Tibial nerve (tissue), 4 donors: ENCODE measurements at places on chromosomes 1 and 21. TPM values are rescaled to one million over a fixed set of nuclear protein-coding genes. Genes with fewer than 3 reads are reported as not detected.

DNA sequence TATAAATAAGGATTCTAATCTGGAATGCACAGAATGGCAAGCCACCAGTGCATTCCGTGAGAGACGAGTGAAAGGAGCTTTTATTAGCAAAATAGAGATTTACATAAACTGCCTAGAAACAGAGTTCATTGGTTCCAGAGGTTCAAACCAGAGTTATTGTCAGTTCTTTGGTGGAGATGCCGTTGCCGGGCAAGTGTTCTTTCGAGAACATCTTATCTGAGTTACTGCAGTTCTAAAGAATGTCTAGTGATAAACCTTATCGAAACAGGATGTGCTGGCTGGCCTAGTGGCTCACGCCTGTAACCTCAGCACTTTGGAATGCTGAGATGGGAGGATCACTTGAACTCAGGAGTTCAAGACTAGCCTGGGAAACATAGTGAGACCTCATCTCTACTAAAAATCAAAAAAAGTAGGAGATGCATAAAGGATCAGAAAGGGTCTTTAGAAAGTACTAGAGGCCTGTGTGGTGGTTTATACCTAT is 19.9 kb upstream of the EVI5 start:
- H3K36me3 ChIP-seq, result no peaks in the 10 kb centered on the region
- no peak for DNase-seq
- H3K27me3 ChIP-seq, result no peaks in the 10 kb centered on the region
- no peak overlapping the region for H3K4me3 ChIP-seq
- H3K4me1 ChIP-seq, result no peaks in the 10 kb centered on the region
- peak overlapping the region; percentile 67 for H3K27ac ChIP-seq

The TNFRSF14 gene
- 105 TPM for total RNA-seq

DNA sequence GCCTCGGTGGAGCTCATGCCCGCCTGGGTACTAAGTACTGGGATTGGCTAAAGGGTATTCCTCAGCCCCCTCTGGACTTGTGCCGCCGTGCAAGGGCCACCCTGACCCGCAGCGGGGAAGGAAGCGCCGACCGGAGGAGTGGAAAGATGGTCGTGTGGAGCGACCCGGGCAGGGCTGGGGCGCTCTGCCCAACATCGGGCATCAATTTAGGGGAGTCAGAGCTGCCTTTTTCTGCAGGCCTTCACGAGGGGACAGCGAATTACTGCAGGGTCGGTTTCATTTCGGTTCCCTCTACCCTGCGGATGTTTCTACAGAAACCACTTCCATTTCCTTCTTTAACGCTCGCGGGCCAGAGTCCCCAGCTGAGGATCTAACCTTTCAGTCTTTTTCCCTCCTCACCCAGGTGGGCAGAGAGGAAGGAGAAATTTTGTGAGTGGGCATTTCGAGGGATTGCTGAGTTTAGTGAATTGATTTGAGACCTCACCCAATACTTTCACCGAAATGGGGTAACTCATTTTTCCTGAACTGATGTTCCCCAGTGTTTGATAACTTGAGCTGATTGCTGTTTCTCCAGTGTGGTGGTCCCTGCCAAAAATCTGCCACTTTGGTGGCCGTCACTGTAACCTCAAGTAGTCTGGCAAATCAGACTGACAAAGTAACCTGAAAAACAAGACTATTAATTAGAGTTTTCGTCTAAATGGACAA is 1.1 kb downstream of the TOR1AIP1 start:
- DNase-seq, result no peak
- peak overlapping the region; percentile 99 for H3K27ac ChIP-seq
- peaks cover 25% of the 10 kb centered on the region for H3K4me1 ChIP-seq

The OR2T29 gene
- not detected for total RNA-seq

The MX2 gene
- 6.7 TPM for total RNA-seq

DNA sequence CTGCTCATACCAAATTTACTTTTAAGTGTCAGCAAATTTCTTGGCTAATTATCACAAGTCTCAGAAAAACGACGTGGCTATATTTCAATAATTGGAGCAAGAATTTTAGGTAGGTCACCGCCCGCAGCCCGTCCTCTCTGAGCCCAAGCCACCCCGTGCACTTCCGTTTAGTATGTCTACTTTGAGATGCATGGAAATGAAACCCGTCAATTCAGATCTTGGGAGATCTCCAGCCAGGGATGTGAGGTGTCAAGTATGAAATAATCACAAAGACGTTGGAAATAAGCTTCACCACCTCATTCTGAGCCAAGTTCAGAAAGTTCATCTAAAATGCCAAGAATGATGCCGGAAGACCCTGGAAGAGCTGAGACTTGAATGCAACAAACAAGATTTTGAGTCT is 132.6 kb upstream of the IRF2BP2 start:
- no peak for DNase-seq
- H3K4me3 ChIP-seq, result no peak overlapping the region
- no peaks in the 10 kb centered on the region for H3K27me3 ChIP-seq
- H3K27ac ChIP-seq, result no peak overlapping the region
- H3K36me3 ChIP-seq, result no peaks in the 10 kb centered on the region

DNA sequence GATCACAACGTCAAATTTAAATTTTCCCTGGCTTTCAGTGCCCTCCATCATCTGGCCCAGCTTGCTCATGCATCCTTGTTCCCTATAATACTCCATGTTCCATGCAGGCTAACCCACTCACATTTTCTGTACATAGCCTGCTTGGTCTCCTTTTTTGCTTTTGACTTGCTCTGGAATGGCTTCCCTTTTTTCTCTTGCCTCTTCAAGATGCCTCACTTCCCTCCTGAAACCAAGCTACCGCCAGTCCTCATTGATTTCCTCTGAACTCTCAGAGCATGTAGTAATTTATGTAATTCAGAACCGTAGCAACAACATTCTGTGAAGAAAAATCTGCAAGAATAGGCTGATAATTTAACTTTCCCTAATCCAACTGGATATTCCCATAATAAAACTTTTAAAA is 10.3 kb downstream of the CAP1 start:
- DNase-seq, result no peak
- H3K36me3 ChIP-seq, result no peaks in the 10 kb centered on the region
- no peaks in the 10 kb centered on the region for H3K27me3 ChIP-seq

DNA sequence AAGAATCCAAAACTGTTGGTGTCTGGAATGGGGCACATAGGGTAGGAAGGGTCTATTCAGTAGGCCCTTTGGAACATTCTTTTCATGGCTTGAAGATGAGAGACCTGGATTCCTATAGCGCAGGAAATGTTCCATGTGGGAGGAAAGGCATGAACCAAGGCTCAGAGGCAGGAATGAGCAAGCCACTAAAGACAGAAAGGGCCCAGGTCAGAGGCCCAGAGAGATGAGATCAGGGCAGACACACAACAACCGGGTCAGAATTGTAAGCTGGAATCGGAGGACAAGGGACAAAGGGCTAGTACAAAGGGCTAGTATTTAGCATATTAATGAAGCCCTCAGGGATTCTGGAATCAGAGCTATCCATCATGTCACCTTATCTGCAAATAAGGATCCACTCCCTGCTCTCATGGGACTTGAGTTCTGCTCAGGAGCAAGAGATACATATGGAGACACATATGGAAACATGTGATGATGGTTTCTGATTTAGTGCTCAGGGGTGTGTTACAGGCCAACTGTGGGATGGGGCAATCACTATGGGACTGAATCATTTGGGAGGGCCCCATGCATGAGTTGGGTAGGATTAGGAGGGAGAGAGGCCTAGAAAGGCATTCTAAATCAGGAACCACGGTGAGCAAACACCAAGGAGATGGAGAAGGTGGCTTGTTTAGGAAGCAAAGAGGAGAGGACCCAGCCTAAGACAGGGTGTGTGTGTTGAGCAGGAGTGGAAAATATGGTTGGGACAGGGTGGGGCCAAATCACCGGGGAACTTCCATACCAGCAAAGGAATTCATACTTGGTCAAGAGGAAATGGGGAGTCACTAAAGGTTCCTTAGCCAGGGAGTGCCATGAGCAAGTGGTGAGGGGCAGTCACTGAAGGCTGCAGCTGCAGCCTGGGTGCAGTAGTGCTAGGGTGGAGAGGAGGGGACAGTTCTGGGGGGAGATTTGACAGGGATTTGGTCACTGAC is 8.6 kb downstream of the NECTIN4 start:
- no peaks in the 10 kb centered on the region for H3K27me3 ChIP-seq
- H3K4me3 ChIP-seq, result no peak overlapping the region
- H3K27ac ChIP-seq, result no peak overlapping the region
- H3K36me3 ChIP-seq, result no peaks in the 10 kb centered on the region

DNA sequence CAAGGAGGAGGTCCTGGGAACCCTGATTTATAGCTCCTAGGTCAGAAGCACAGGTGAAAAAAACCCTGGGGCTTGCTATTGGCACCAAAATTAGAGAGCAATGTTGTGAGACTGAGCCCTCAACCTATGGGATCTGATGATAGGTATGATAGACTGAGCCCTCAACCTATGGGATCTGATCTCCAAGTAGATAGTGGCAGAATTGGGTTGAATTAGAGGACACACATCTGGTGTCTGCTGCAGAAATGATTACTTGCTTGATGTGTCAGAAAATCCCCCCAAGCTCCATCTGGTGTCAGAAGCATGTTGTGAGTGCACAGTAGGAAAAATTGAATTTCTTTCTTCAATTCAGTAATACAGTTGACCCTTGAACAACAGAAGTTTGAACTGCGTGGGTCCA is 62.4 kb downstream of the MAP3K21 start:
- no peak overlapping the region for H3K27ac ChIP-seq
- no peak overlapping the region for H3K4me3 ChIP-seq
- H3K36me3 ChIP-seq, result no peaks in the 10 kb centered on the region

GRCh38 chr1:48492392-48492791 is 20.4 kb upstream of the SPATA6 start:
- no peaks in the 10 kb centered on the region for H3K36me3 ChIP-seq
- DNase-seq, result no peak
- H3K27me3 ChIP-seq, result no peaks in the 10 kb centered on the region
- H3K4me3 ChIP-seq, result no peak overlapping the region
- H3K27ac ChIP-seq, result peak overlapping the region; percentile 89

GRCh38 chr1:30358500-30358899 is 364.9 kb downstream of the MATN1 start:
- DNase-seq, result no peak
- H3K27ac ChIP-seq, result no peak overlapping the region
- H3K36me3 ChIP-seq, result no peaks in the 10 kb centered on the region
- no peak overlapping the region for H3K4me3 ChIP-seq

- no peak for DNase-seq
- H3K4me3 ChIP-seq, result peak overlapping the region; percentile 47
- H3K27ac ChIP-seq, result peak overlapping the region; percentile 74
- H3K36me3 ChIP-seq, result no peaks in the 10 kb centered on the region
These were observed 658 bp upstream of the COL16A1 start for GRCh38 chr1:31704271-31705079.

The MRPS15 gene
- 23.3 TPM for total RNA-seq

- no peaks in the 10 kb centered on the region for H3K4me1 ChIP-seq
- H3K4me3 ChIP-seq, result no peak overlapping the region
- H3K36me3 ChIP-seq, result no peaks in the 10 kb centered on the region
These were observed 138.6 kb upstream of the NGF start for GRCh38 chr1:115476616-115477015.

The IGSF3 gene
- total RNA-seq, result 3.9 TPM

The AADACL3 gene
- not detected for total RNA-seq

DNA sequence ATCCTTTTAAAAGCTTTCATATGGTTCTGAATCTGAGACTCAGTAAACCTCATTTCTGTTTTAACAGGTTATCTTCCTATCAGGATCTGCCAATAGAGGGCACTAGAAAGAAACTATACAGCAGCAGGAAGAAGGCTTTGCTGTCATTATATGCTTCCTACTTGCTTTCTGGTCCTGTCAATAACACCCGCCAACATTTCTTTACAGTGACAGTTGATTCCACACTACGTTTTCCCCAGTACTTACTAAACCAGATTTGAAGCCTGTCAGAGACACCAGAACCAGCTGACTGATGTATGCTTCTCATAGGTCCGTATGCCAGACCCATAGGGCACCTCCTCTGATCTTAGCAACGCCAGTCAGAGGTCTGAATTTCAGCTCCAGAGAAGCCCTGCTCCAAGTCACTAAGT is 341.0 kb upstream of the NEGR1 start:
- no peak for DNase-seq
- no peaks in the 10 kb centered on the region for H3K27me3 ChIP-seq
- peaks cover 9% of the 10 kb centered on the region for H3K4me1 ChIP-seq
- no peaks in the 10 kb centered on the region for H3K36me3 ChIP-seq
- no peak overlapping the region for H3K4me3 ChIP-seq
- H3K27ac ChIP-seq, result no peak overlapping the region

The MIER1 gene
- 38.7 TPM for total RNA-seq

DNA sequence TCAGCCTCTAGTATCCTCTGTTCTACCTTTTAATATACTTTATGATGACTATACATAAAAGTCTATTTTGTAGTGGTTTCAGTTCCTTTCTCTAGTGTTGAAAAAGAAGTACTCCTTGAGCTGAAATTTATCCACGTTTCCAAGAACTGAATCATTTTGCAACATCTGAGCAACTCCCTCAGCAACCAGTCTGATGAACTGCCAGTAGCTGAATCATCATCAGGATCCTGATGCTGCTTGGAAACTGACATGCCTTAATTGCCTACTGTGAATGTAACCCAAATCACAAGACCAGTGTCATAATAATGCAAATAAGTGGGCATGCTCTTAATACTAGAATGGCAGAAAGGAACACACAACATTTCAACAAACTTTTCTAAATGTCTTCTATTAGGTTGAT is 103.3 kb downstream of the CYYR1 start:
- peak; percentile 49 for DNase-seq
- H3K36me3 ChIP-seq, result no peaks in the 10 kb centered on the region
- H3K4me3 ChIP-seq, result no peak overlapping the region
- no peaks in the 10 kb centered on the region for H3K27me3 ChIP-seq

DNA sequence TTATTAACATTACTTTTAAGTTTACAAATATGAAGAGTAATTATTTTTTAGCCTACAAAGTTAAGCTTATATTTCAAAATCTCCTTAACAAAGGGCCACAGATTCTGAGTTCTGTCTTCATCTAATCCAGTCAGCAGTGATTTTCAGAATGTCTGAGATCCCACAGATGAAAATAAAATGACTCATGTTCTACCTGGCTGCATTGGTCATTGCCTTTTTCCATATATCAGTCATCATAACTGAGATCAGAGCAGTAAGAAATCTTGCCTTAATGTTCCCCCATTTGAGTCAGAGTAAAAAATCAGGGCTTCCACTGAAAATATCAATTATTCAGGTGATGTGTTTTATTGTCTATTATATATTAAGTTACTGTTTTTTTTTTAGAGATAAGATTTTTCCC is 416.1 kb downstream of the MRPL39 start:
- no peaks in the 10 kb centered on the region for H3K4me1 ChIP-seq
- H3K36me3 ChIP-seq, result no peaks in the 10 kb centered on the region
- H3K27me3 ChIP-seq, result no peaks in the 10 kb centered on the region
